T47D (cell line): ENCODE measurements at places on chromosomes 6 and 20.

DNA sequence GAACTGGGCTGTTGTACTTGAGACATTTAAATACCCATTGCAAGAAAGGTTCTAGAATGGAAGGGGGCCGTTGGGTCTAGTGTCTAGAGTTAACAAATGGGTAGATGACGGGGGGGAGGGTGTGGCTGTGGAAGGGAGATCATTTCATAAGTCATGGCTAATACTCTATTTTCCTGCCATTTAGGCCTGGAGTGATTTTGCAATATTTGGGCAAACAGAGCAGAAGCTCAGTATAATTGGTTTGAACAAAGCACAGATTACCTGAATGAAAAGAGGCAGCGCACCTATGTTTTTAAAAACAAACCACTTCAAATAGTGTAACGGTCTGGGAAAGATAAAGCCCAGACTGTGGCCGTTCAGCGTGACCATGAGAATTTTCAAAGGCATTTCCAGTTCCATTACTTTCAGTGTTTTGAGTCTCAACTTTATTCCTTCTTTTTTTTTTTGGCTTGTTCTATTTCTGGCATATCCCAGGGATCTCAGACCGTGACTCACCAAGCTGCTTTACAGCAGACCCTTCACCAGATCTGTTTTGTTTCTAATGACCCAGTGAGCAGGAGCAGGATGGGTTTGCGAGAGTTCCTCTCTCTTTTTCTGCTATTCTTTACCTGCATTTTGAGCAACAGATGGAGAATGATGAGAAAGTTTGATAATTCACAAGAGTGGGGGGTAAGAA, 73.7 kb downstream of the LYRM2 start:
- no peak for DNase-seq

DNA sequence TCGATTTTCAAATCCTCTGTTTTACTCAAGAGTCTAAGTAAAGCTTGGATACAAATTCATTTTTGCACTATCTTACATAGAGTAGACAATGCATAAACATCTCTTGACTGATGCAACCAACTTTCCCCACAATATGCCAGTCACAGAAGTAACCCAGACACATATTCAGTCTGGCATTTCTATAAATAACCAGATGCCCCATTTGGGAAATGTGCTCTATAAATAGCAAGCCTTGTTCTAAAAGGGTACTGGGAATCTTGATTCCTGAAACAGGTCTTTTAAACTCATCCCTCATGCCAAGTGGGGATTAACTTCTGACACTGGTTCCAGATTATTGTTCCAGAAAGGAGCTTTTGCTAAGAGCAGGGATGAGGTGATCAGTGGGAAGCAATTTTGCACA, 411.7 kb downstream of the EPM2A start:
- DNase-seq: no peak

DNA sequence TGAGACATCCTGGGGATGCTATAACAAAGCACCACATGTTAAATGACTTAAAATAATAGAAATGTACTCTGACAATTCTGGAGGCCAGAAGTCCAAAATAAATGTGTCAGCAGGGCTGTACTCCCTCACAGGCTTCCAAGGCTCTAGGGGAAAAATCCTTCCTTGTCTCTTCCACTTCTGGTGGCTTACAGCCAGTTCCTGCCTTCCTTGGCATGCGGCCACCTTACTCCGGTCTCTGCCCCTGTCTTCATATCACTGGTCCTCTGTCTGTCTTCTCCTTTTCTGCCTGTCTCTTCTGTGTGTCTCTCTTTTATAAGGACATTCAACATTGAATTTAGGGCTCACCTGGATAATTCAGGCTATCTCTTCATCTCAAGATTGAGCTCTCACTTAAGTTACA, 155.3 kb upstream of the SYNCRIP start:
- DNase-seq: no peak

DNA sequence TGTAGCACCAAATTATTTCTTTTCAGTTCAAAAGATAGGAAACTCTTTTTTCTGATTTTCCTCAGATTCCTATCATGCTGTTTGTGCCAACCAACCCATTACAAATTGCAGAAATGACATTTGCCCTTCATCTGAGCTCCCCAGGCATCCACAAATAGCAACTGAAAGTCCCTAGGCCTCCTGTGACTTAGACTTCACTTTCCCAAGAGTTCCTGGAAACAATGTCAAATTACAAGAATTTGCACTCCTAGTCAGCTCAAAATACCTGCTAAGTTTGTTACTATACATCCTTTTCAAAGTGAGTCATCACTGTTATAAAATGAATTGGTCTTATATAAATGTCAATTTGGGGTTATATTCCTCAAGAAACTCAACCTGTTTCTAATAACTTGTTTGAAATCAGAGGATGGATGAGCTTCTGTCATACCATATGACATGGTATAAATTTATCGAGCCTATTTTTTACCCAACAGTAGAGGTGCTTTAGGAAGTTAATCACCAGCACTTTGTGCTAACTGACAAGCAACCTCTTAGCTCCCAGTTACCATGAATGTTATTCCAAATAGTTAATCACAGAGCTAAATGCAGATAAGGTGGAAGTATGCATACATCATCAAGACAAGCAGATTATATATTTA, 256.5 kb downstream of the HACE1 start:
- DNase-seq: no peak

DNA sequence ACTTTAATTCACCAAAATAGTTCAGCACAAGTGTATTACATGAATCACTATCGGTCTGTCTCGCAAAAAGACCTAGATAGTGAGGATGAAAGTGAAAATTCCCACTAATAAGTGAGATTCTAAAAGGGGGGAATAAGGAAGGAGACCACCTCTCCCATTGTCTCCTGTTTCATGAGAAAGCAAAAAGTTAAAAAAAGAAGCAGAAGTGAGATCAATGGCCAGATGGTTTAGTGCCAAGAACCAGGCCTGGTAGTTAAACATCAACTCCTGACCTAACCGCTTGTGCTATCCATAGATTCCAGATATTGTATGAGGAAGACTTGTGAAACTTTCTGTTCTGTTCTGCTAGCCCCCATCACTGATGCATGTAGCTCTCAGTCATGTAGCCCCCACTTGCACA, 293.0 kb downstream of the RNGTT start:
- no peak for DNase-seq

DNA sequence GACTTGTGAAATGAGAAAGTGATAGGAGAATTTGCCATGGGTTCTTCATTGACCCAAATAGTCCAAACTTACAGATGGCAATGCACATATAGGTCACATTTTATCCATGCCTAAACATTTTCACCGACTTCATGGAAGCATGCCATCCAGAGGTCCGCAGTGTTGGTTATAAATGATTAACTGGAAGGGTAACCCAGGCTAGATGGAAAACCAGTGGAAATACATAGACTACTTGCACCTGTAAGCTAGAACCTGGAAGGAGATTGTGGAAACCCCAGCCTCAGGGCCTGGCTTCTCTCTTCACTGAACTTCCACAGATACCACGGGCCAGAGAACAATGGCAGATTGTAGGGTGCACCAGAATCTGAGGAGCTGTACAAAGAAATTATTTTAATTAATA, 103.8 kb upstream of the SYNDIG1 start:
- DNase-seq: no peak

- peak; percentile 64 for DNase-seq
These were observed 20.5 kb downstream of the GCLC start for GRCh38 chr6:53524455-53524815.

- no peak for DNase-seq
These were observed 64.1 kb downstream of the C6orf118 start for GRCh38 chr6:165245287-165245686.

GRCh38 chr20:60693496-60694133, 558.4 kb upstream of the CDH4 start:
- DNase-seq: no peak

DNA sequence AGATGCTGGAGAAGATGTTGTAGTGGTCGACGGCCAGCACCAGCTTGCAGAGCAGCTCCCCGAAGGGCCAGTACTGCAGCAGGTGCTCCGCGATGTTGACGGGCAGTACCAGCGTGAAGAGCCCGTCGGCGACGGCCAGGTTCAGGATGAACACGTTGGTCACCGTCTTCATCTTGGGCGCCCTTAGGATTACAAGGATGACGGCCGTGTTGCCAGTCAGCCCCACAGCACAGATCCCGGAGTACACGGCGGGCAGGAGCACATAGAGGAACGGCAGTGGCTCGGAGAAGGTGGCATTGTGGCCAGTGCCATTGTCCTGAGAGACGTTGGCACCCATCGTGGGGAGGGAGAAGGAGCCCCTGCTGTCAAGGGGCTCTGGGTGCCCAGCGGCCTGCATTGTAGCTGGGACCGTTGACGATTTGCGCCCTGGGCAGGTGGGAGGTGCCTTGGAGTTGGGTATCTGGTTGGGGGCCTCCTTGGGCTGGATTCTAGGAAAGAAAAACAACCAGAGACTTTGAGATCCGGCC, 867 bp downstream of the NPBWR2 start:
- DNase-seq: no peak

DNA sequence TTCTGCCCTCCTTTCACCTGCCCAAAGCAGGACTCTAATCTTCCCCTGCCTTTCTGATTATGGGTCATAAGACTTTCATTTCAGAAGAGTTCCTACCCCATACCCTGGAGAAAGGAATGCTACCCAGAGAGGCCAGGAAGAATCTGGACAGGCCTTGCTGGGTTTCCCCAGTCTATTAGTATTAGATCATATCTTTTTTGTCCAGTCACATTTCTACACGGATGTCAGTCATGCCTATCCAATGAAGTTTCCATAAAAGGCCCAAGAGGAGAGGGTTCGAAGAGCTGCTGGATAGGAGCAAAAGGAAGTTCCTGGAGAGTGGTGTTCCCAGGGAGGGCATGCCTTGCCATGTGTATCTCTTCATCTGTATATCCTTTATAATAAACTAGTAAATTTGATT, 3.2 kb downstream of the POLH start:
- peak; percentile 13 for DNase-seq

GRCh38 chr6:160132297-160132637, 10.7 kb downstream of the SLC22A1 start:
- no peak for DNase-seq

- peak; percentile 55 for DNase-seq
These were observed 75.5 kb downstream of the GPR6 start for GRCh38 chr6:110053395-110054240.

GRCh38 chr6:96613291-96613999, 50.5 kb downstream of the FHL5 start:
- no peak for DNase-seq

- no peak for DNase-seq
These were observed 9.8 kb upstream of the SLC22A23 start for GRCh38 chr6:3466488-3467219.

DNA sequence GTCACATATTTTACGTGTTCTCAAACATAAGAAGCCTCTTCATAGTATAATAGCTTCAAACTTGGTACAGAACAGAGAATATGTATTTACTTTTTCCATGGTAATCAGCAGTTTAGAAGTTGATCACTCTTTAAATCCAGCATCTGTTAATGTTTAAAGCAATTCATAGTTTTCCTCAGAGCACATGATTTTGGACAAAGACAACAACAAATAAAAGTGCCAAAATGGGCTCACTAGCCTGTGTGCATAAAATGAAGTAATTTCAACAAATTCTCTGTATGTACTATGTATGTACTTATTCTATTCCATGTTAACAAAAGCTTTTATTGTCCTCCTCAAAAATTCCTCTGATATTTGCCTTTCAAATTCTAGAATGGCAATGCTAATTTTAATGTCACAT, 38.1 kb upstream of the UST start:
- DNase-seq: no peak

GRCh38 chr6:112983713-112984261, 636.7 kb downstream of the RFPL4B start:
- DNase-seq: peak; percentile 19

DNA sequence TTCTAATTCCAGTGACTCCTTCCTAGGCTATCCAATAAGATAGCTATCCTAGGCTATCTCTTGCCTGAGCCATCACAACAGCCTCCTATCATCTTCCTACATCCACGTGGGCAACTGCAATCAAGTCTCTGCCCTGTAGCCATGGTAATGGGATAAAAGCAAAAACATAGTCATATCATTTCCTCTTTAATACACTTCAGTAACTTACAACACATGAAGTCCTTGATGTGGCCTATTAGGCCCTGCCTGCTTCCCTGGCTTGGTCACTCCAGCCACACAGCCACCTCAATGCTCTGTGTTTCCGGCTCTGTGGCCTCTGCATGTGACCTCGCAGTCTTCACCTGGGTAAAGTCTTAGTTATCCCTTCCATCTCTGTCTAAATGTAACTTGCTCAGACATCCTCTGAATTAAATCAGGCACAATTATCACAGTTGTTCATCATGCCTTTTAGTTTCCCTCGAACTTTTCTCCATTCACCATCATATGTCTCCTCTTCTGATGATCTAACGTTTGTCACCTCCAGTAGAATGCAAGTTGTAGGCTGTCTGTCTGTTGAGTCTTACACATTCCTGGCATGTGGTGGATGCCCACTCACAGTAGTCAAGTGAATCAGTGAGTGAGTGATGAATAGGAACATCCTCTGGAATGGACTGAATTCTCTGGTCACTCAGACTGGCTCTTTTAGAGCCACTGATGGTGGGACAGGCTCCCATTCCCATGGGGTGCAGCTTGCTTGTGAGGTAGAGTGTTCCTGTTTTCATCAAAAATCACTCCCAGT, 229.4 kb downstream of the TBC1D7 start:
- no peak for DNase-seq

DNA sequence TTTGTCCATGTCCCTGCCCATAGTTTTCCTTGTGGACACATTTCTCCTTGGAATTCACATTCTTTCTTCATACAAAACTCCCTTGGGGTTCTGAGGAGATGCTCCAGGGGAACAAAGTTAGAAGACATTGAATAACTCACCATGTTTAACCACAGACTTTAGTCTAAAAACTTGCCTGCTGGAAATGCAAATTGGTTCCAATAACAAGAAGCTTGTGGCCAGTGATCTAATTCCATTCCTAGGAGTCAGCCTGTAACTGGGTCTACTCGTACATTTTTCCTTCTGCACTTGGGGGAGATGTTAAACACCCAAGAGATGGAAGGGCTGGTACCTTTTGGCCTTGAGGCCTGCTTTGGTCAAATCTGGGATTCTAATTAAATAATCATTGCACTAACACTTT, 60.2 kb downstream of the SCML4 start:
- DNase-seq: no peak

DNA sequence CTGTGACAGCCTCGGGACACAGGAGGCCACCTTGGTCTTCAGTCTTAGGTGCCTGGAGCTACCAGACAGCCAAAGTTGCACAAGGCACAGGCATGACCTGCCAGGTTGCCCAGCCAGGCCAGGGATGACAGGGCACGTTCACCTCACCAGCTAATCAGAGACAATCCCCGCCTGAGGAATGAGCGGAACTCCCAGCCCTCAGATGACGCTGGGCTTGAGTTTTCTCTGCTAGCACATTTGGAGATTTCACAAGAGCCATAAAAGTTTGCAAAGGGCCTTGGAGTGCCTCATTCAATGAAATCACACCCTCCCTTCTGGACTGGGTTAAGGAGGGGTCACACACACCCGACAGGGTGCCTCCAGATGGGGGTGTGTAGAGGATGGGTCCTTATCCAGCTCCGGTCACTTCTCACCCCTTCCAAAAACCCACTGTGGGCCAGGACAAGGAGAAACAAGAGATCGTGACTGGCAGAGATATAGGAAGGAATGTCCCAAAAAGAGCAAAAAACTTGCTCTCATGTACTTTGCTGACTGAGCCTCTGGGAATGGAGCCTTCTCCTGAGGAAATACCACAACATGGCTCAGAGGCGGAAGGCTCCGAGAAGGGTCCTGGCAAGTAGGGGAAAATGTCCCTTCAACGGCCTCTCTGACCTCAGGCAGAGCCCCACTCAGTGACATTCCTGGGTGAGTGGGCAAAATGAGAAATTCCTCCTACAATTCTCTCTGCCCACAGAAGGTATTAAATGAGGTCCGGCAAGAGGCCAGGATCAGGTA, 121.6 kb downstream of the ISM1 start:
- no peak for DNase-seq

GRCh38 chr20:39878809-39879208, 810.2 kb downstream of the MAFB start:
- DNase-seq: no peak

GRCh38 chr6:135651964-135652755, 154.6 kb upstream of the AHI1 start:
- DNase-seq: no peak
